ENCODE measurements at places on chromosomes 12 and 14.
A peak's percentile ranks its signal among the peaks of the same experiment; 100 is the strongest.

DNA sequence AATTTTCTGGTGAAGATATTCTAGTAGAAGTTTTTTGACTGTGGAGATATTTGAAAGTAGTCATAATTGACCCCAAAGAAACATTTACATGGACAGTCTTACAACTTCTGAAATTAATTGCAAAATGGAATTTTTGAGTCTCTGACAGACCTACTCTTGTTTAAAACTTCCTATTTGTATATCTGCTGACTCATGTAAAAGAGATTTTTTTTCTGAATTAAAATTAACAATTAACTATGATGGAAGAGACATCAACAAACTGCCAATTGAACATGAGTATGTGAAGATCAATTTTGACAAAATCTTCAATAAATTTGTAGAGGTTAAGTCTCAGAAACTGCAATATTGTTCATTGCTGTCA lies 108.5 kb upstream of the MAX start:
- no peak for DNase-seq

DNA sequence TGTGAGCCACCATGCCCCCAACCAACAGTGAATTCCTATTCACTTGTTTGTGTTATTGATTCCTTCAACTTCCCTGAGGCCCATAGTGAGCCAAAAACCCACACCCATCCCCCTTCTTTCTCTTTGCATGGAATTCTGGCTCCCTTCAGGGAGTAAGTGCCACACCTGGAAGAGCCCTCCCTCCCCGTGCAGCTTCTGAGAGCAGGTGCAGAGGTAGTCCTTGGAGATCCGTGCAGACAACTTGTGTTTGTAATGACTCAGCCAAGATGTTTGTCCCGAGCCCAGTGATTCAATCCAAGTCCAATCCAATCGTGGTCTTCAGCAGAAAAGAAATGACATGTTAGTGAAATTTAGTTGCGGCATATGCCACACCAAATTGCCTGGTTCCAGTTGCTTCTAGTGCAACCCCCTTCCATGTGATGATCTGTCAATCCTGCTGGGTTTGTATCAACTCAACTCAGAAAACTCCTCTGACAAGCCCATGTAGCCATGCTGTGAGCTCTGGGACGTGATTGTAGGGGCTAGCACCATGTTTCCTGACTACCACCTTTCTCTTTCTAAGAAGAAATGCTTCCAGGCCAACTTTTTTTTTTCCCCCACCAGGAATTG lies 27.5 kb downstream of the GPRC5A start:
- no peak for DNase-seq

- peak; percentile 99 for DNase-seq
Measured at GRCh38 chr12:125149160-125150108, 84.2 kb downstream of the AACS start.

DNA sequence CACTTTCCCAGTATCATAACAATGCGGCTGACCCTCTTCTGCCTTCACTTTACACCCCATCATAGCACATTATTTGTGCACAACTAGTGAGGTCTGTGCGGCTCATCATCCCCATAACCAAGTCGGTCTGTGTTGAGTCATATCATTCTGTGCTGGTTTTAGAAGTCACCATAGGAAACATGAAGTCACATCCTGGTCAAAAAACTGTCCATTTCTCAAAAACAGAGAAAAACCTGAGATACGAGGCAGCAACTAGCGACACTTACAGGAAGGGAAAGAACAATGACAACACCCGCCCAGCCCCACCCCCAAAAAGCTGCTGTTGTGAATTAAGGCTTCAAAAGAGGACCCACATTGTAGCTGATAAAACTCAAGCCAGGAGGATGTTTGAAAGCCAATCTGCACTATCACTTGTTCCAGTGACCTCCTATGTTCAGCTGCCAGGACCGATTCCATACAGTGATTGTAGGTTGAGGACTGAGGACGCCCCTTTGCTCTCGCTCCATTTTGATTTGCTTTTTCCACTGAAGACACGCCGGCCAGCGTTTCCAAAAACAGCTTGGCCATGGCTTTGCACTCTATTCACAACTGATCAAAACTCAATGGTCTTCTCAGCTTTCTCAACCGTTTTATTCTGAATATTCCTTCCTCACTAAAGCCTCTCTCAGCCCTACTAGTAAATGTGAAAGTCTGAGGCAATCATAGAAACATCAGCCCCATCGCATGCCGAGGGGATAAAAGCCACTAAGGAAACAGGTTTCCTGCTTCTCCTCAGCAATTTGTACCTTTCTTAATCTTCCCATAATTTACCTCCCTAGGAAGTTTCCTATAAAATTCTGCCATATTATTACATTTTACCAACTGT lies 87.5 kb downstream of the DUSP16 start:
- DNase-seq, result no peak

GRCh38 chr12:23446746-23447145 lies 502.7 kb downstream of the SOX5 start:
- DNase-seq, result no peak

- no peak for DNase-seq
Measured at GRCh38 chr12:61810486-61810885, 449.7 kb upstream of the USP15 start.

GRCh38 chr14:52876311-52876710 lies 74.5 kb downstream of the FERMT2 start:
- DNase-seq, result no peak

DNA sequence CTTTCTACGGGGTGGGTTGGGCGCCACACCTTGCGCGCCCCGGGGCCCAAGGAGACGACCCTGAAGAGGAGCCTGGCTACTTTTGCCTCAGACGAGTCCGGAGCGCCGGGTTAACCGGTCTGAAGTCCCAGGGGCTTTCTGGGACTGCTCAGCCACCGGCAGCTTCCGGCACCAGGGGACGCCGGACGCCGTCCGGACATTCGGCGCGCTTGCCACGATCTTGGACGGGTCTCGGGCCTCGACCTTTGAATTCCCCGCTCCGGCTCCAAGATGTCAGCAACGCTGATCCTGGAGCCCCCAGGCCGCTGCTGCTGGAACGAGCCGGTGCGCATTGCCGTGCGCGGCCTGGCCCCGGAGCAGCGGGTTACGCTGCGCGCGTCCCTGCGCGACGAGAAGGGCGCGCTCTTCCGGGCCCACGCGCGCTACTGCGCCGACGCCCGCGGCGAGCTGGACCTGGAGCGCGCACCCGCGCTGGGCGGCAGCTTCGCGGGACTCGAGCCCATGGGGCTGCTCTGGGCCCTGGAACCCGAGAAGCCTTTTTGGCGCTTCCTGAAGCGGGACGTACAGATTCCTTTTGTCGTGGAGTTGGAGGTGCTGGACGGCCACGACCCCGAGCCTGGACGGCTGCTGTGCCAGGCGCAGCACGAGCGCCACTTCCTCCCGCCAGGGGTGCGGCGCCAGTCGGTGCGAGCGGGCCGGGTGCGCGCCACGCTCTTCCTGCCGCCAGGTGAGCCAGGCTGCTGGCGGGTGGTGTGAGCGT lies at the start of gene ACOT4:
Gene ACOT4 (plus strand): TSS at position 184 of the 760 bp plus-strand sequence. CDS start 87 bp downstream, at position 271.
- no peak for DNase-seq

DNA sequence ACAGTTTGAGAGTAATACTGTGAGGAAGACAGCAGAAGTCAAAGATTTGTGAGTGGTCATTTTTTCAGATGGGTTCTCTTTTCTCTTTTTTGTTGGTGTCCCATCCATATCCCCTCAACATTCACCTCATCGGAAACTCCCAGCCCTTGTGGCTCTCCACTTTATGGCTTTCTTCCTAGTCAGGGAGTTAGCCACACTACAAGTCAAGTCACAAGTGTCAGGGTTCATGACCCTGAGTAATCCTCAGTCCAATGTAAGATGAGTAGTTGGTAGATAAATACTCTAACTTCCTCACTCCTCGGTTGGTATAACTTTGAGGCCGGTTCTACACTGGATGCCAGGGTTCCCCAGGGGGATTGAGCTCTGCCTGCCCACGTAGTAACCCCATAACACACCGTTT lies 41.4 kb downstream of the PTGER2 start:
- no peak for DNase-seq

GRCh38 chr14:43949400-43949799 lies 557.7 kb downstream of the FSCB start:
- DNase-seq, result no peak

DNA sequence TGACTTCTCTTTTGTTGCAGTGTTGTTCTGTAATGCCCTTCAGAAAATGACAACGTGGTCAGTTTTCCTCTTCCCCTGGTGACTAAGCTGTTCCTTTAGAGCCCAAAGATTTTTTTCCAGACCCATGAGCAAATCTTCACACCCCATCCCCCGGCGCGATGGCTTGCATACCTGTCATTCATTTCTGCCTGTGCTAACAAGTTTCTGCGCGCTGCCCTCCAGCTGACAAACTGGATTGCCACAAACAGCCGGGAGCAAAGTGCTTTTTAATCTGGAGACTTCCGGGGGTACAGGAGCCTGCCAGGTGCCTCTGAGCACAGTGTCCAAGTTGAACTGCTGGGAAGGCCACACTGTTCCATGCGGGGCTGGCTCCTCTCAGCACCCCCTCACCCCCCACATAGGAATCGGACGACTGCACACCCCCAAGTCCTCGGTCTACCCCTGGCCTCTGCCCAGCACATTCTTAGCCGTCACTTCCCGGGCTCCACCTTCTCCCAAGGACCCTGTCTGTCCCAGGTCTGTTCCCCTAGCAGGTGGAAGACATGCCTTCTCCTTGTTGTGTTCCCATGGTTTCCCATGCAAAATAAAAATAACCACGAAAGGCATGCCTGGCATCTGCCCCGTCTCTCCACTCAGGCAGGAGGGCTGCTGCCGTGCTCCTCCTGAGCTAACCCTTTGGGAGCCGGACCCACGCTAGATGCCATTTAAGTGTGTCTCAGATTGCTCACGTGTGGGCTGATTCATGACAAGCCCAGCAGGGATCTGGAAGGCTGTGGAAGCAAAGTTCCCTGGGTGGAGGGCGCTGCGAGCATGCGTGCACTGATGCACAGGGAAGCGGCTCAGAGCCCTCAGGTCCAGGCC lies 14.1 kb downstream of the RILPL1 start:
- no peak for DNase-seq

- no peak for DNase-seq
Measured at GRCh38 chr12:38555620-38556591, 239.3 kb downstream of the ALG10B start.

DNA sequence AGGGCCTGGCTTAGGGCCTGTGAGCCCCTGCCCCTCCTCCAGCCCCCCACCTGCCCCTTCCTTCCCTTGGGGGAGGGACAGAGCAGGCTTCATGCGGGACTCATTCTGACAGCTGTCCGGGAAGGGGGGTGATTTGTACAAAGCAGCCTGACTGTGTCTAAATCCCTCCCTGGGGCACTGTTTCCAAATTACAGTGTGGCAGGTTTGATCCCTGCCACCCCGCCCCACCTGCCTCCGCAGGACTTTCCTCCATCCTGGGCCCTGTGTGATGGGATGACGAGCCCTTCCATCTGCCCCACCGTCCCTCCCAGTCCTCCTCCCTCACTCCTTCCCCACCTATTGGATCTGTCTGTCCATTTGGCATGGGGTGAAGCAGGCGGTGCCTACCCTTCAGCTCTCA lies 363.9 kb downstream of the BCL11B start:
- DNase-seq, result no peak

- DNase-seq, result peak; percentile 91
Measured at GRCh38 chr12:57754411-57755193, at the start of gene MARCHF9. Gene MARCHF9, plus strand, starts transcription at chr12:57755103. Its CDS starts 426 bp downstream, at chr12:57755529.

GRCh38 chr12:23950210-23950774 lies 822 bp upstream of the SOX5 start:
- no peak for DNase-seq

GRCh38 chr12:105775343-105775742 lies 363.4 kb downstream of the NUAK1 start:
- DNase-seq, result no peak

GRCh38 chr12:112803620-112804282 lies 12.2 kb downstream of the RPH3A start:
- no peak for DNase-seq

- no peak for DNase-seq
Measured at GRCh38 chr12:114499338-114499737, 93.4 kb upstream of the TBX5 start.

Measured in OCI-LY7 (cell line).